ENCODE measurements at places on chromosomes 5 and 9. TPM values are rescaled to one million over a fixed set of nuclear protein-coding genes. Genes with fewer than 3 reads are reported as not detected.

GRCh38 chr5:135560858-135561257 is 17.9 kb downstream of the CXCL14 start:
- no peak overlapping the region for H3K27ac ChIP-seq
- no peaks in the 10 kb centered on the region for H3K36me3 ChIP-seq
- no peak overlapping the region for H3K4me3 ChIP-seq
- peak; percentile 42 for DNase-seq
- H3K4me1 ChIP-seq = no peaks in the 10 kb centered on the region
- no peaks in the 10 kb centered on the region for H3K27me3 ChIP-seq

- DNase-seq = peak; percentile 60
- H3K27ac ChIP-seq = no peak overlapping the region
- peaks cover 13% of the 10 kb centered on the region for H3K4me1 ChIP-seq
- H3K27me3 ChIP-seq = no peaks in the 10 kb centered on the region
- no peaks in the 10 kb centered on the region for H3K36me3 ChIP-seq
- no peak overlapping the region for H3K4me3 ChIP-seq
These were observed 195.7 kb downstream of the CDK5RAP2 start for GRCh38 chr9:120383999-120384924.

Gene IL31RA
- not detected for total RNA-seq

- DNase-seq = no peak
- H3K4me1 ChIP-seq = no peaks in the 10 kb centered on the region
- no peaks in the 10 kb centered on the region for H3K36me3 ChIP-seq
- H3K27me3 ChIP-seq = no peaks in the 10 kb centered on the region
- no peak overlapping the region for H3K4me3 ChIP-seq
- no peak overlapping the region for H3K27ac ChIP-seq
These were observed 1633.8 kb downstream of the MAT2B start for GRCh38 chr5:165139262-165139661.

GRCh38 chr5:27489701-27490100 is 451.3 kb upstream of the CDH9 start:
- no peaks in the 10 kb centered on the region for H3K27me3 ChIP-seq
- H3K4me3 ChIP-seq = no peak overlapping the region
- H3K4me1 ChIP-seq = no peaks in the 10 kb centered on the region
- no peak overlapping the region for H3K27ac ChIP-seq
- no peaks in the 10 kb centered on the region for H3K36me3 ChIP-seq

Gene DBH
- not detected for total RNA-seq

Gene CSF2
- total RNA-seq = 0.28 TPM

DNA sequence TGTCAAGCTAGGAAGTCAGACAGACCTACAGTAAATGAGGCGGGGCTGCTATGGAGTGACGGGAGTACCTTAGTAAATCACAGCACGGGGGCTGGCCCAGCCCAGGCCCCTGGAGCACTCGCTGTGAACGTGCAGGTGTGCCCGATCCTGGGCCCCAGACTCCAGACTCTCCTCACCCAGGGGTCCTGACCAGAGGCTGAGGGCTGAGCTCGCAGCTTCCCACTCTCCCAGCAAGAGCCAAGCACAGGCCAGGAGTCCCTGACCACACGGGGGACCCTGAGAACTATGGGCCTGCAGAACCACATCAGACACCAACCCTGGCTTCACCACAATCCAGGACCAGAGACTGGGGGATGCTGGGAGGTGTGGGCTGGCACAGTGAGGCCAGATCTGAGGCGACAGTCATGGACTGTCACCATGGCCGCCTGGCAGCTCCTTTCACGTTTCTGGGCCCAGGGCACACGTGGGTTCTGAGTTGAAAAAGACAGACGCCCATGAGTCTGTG is 73.4 kb downstream of the ADAMTS2 start:
- no peaks in the 10 kb centered on the region for H3K36me3 ChIP-seq
- H3K4me1 ChIP-seq = peaks cover 71% of the 10 kb centered on the region
- no peak for DNase-seq
- H3K27ac ChIP-seq = peak overlapping the region; percentile 65
- no peaks in the 10 kb centered on the region for H3K27me3 ChIP-seq

DNA sequence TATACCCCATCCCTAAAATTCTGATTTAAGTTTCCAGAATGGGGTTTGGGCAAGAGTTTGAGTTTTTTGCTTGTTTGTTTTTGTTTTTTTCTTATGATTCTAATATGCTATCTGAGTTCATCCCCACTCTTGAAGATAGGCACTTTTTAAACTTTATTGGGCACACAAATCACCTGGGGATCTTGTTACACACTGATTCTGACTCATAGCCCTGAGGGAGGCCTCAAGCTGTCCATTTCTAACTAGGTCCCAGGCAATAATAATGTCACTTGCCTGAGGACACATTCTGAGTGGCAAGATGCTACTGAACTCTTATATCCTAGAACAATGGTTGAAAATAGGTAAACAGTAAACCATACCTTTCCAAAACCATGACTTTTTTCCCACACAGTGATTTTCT is 22.8 kb upstream of the ABLIM3 start:
- no peaks in the 10 kb centered on the region for H3K36me3 ChIP-seq
- no peak for DNase-seq
- H3K4me3 ChIP-seq = no peak overlapping the region
- no peaks in the 10 kb centered on the region for H3K4me1 ChIP-seq

Gene SOHLH1
- not detected for total RNA-seq

Gene GAS1
- total RNA-seq = 79.6 TPM

- no peak for DNase-seq
- no peaks in the 10 kb centered on the region for H3K27me3 ChIP-seq
- peaks cover 4% of the 10 kb centered on the region for H3K4me1 ChIP-seq
- no peak overlapping the region for H3K27ac ChIP-seq
- H3K36me3 ChIP-seq = no peaks in the 10 kb centered on the region
These were observed 40.3 kb downstream of the MAP1B start for GRCh38 chr5:72147569-72147968.

DNA sequence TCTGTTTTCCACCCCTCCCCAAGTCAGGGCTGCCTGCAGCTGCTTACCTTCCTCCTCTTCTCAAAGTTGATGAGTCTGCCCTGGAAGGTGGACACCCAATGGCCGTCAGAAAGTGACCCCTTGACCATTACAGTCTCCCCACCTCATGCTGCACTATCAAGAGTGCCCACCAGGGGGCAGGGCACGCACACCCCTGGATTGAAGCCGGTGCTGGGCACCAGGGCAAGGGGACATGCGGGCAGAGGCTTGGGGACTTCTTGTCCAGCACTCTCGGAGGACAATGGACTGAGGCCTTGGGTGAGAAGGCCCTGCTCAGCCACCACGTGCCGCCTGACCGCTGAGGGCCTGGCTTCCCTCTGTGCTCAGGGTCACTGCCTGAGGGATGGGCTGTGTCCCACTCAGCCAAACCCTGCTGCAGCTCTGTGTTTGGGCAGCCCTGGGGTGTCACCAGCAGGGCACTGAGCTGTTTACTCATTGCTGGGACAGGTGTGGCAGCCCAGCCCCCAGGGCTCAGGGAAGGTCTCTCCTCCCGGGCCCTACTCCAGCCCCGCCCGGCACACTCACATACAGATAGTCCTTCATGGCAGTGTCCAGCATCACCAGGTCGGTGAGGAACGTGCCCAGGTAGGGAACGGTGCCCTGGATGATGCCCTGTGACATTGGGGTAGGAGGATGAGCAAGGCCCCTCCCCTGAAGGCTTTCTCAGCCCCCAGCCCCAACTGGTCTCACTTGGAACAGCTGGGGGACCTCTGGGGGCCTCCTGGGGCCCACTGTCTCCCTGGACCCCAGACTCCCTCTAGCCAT is 17.7 kb downstream of the RALGDS start:
- H3K4me3 ChIP-seq = no peak overlapping the region
- DNase-seq = no peak
- H3K36me3 ChIP-seq = no peaks in the 10 kb centered on the region
- no peak overlapping the region for H3K27ac ChIP-seq
- H3K27me3 ChIP-seq = no peaks in the 10 kb centered on the region

All from ovary (tissue), 10 donors.